AG09309 (cell line): ENCODE measurements at places on chromosomes 3 and 15.
A peak's percentile ranks its signal among the peaks of the same experiment; 100 is the strongest.

DNA sequence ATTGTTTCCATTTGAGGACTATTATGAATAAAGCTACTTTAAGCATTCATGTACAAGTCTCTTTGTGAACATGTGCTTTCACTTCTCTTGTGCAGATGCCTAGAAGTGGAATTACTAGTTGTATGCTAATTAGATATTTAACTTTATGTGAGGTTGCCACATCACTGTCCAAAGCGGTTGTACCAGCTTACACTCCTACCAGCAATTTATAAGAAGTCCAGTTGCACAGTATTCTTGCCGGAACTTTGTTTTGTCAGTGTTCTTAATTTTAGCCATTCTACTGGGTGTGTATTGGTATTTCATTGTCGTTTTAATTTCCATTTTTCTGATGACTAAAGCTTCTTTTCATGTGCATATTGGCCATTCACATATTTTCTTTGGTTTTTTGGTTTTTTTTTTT, 29.1 kb downstream of the SEMA3G start:
- no peak for DNase-seq

DNA sequence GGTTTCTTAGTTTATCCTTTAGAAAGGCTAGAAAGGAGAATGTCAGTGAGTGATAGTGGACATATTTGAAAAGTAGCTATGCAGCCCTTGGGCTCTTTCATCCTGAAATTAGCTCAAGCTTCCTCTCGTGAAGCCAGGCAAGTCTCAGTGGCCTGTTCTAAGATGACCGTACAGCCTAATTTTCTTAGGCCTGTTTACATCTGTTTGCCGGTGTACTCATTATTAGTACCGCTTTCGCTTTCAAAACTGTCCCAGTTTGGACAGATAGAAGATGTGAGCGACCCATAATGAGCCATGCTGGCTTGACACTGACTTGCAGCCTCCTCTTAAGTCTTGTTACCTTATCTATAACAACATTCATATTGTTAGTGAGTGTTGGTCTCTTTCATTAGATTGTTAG, 5.7 kb upstream of the ARL14 start:
- DNase-seq, result no peak

DNA sequence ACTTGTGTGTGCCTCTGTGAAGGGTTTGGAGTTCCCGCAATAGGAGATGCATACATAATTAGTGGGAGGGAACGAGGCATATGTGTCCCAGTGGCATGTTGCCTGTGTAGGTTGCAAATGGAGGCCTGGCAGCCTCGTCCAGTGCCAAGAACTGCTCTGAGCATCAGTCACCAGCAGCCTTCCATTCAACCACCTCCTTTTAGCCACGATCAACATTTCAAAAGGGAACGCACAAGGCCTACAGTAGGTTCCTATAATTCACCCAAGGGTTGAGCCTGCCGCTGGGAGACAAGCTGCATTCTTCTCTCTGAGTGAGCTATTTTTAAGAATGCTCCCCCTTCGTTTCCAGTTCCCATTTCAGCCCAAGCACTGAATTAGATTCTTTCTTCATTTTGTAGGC, 78.8 kb upstream of the CTNNB1 start:
- DNase-seq, result no peak

GRCh38 chr15:63077952-63078351, 35.4 kb downstream of the TPM1 start:
- DNase-seq, result no peak

GRCh38 chr15:78131295-78132061, at the start of gene CIB2:
TSS of gene CIB2 (minus strand) at chr15:78131445. CDS start at chr15:78131215, 230 bp downstream.
- no peak for DNase-seq

DNA sequence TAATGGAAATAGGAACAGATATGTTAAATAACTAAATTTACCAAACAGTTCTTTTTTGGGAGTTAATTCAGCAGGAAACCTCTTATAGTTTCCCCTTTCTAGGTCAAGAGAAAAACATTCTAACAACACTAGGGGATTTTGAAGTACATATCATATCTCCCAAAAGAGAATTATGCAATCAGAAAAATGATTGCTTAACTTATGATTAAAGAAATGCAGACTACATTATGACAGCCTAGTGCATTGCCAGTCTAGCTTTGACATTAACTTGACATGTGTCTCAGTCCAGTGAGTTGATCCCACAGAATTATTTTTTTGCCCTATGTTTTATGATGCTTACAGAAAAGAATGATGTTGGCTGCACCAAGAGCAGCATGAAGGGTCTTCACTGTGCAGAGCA, 31.7 kb upstream of the NPHP3 start:
- no peak for DNase-seq

DNA sequence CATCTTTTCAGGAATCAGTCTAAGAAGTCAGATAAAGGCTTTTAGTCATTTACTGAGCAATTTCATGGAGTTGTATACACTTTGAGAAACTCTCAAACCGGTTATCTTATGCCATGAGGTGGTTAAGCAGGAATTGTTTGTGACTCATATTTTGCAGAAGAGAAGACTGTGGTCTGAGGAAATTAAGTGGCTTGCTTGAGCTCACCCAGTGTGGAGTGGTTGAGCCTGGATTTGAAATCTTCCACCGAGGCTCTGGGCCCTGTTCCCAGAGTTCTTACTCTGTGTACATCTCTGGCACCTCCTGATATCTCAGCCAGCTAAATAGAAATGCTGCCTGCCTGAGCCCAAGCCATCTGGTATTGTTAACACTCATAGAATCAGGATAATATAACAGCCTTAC, 37.8 kb upstream of the BCL6 start:
- DNase-seq, result peak; percentile 94

DNA sequence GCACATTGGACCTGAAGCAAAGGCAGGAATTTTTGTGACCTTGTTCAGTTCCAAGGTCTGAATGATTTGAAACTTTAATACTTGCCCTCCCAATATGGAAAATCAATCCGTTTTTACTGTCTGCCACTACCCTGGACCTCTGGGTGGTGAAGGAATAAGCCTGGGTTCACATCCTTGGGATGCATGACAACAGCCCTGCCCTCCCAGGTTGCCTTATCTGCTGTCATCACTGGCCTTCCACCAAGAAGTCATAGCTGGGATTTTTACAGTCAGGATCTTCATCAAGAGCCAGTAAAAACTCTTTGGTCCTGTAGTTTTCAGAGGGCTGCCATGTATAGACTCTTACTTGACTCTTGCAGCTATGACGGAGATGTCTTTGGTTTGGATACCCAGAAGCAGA, 128.6 kb downstream of the MYLK start:
- no peak for DNase-seq

GRCh38 chr3:157274644-157275137, 114.7 kb upstream of the CCNL1 start:
- DNase-seq, result peak; percentile 57

GRCh38 chr15:36428102-36428845, 151.2 kb upstream of the CDIN1 start:
- DNase-seq, result peak; percentile 99

GRCh38 chr15:90087454-90088154, 14.7 kb downstream of the IDH2 start:
- no peak for DNase-seq

DNA sequence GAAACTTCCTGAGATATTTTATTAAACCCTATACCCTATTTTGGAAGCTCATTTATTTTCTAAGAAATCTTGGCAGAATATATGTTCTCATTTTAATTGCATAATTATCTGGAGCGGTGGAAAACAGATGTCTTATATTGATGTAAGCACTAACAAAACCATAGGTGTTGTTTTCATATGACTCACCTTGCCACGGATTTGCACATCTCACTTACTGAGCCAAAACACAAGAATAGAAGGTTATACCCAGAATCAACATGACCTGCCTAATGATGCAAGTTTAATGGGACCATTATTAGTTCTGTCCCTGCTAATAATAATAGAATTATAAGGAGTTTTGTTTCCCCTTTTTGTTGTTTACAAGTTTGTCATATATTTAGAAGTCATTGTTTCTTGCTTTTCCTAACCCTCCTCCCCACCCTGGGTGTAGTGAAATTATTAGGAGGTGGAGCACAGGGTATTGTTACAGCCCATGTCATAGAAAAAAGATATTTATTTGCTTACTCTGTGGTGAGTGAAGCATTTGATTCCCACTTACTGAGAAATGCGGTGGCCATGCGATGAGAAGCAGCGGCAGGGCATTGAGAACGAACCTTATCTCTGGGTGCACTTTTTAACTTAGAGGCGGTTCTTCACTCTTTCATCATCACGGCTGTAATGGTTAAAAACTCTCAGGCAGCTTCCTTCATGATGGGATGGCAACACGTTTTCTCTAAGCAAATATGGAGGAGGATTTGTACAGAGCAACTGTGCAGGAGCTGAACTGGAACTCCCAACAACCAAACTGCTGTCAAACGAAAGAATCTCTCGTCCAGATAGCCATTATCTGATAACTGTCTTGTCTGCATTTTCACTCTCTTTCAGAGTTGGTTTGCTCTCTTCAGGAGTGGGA, 521 bp downstream of the IL5RA start:
- DNase-seq, result no peak
